ENCODE measurements at places on chromosomes 6 and 20. TPM values are rescaled to one million over a fixed set of nuclear protein-coding genes. Genes with fewer than 3 reads are reported as not detected.

Gene ULBP2
- total RNA-seq, result 3.3 TPM

Gene SLC26A8
- not detected for total RNA-seq

Gene TNNC2
- 0.45 TPM for total RNA-seq

Gene ELOVL2
- 0.16 TPM for total RNA-seq

Gene CITED2
- total RNA-seq, result 44.6 TPM

Gene MLN
- total RNA-seq, result not detected

Gene SYTL3
- total RNA-seq, result 10.5 TPM

Gene ECT2L
- under 0.01 TPM for total RNA-seq

Gene CST4
- total RNA-seq, result not detected

Gene CCDC170
- total RNA-seq, result 0.82 TPM

Gene ASIP
- not detected for total RNA-seq

Gene SLA2
- not detected for total RNA-seq

Gene FAM217A
- not detected for total RNA-seq

Gene MAS1
- under 0.01 TPM for total RNA-seq

Gene FAM209B
- not detected for total RNA-seq

Gene TBXT
- not detected for total RNA-seq

Gene PTK6
- not detected for total RNA-seq

Gene PRKN
- 2.0 TPM for total RNA-seq

Gene BACH2
- 0.65 TPM for total RNA-seq

Gene SLC22A2
- not detected for total RNA-seq

Gene SLC22A3
- total RNA-seq, result 1.5 TPM

Gene ACTR5
- total RNA-seq, result 2.9 TPM

Gene SPTLC3
- total RNA-seq, result 6.8 TPM

Gene COL9A1
- total RNA-seq, result not detected

Gene RFX6
- total RNA-seq, result not detected

Gene PABPC1L
- total RNA-seq, result 7.9 TPM

Gene FAM83B
- total RNA-seq, result 0.09 TPM

Gene TFAP2D
- not detected for total RNA-seq

Gene HSPA1L
- total RNA-seq, result 1.4 TPM

Gene ADAT2
- 7.1 TPM for total RNA-seq

Gene RAB44
- total RNA-seq, result not detected

Gene PHACTR3
- total RNA-seq, result not detected

Gene DYNLT2
- total RNA-seq, result 2.0 TPM

Gene SLC17A4
- not detected for total RNA-seq

Gene POPDC3
- 33.7 TPM for total RNA-seq

Measured in fibroblast of the aortic adventitia (primary cell).